CD8-positive, alpha-beta memory T cell (primary cell): ENCODE measurements at places on chromosomes 6 and 20.
A peak's percentile ranks its signal among the peaks of the same experiment; 100 is the strongest.

- no peak for DNase-seq
- no peaks in the 10 kb centered on the region for H3K36me3 ChIP-seq
- H3K4me1 ChIP-seq: no peaks in the 10 kb centered on the region
- no peak overlapping the region for H3K4me3 ChIP-seq
These were observed 189.7 kb upstream of the PMEPA1 start for GRCh38 chr20:57899554-57899953.

- H3K4me1 ChIP-seq: no peaks in the 10 kb centered on the region
- peak; percentile 55 for DNase-seq
- H3K36me3 ChIP-seq: no peaks in the 10 kb centered on the region
- no peak overlapping the region for H3K27ac ChIP-seq
- no peaks in the 10 kb centered on the region for H3K27me3 ChIP-seq
These were observed 31.5 kb upstream of the GCM1 start for GRCh38 chr6:53179961-53180651.

- no peaks in the 10 kb centered on the region for H3K4me1 ChIP-seq
- no peak overlapping the region for H3K4me3 ChIP-seq
- no peak overlapping the region for H3K27ac ChIP-seq
- H3K36me3 ChIP-seq: no peaks in the 10 kb centered on the region
- DNase-seq: no peak
These were observed 142.9 kb downstream of the ADGRB3 start for GRCh38 chr6:68777956-68778355.

- no peak for DNase-seq
- no peak overlapping the region for H3K27ac ChIP-seq
- H3K4me3 ChIP-seq: no peak overlapping the region
- H3K27me3 ChIP-seq: no peaks in the 10 kb centered on the region
- no peaks in the 10 kb centered on the region for H3K4me1 ChIP-seq
These were observed 182.1 kb upstream of the AFDN start for GRCh38 chr6:167644412-167645132.

DNA sequence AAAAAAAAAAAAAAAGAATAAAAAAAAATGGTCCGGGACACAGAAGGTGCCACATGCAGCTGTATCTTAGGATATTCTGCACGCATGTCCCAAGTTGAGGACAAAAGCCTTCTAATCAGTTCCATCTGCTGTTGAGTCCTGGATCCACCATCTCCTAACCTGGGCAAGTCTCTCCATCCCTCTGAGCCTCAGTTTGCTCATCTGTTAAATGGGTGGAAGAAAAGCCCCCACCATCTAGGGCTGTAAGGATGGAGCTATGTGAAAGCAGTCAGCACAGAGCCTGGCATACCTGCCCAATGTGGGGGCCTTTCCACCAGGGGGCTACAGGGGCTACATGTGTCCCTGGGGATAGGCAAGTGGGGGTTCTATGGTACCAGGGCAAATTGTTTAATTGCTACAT is 208.4 kb downstream of the ZMYND8 start:
- H3K27ac ChIP-seq: no peak overlapping the region
- H3K27me3 ChIP-seq: no peaks in the 10 kb centered on the region
- no peaks in the 10 kb centered on the region for H3K36me3 ChIP-seq
- no peak overlapping the region for H3K4me3 ChIP-seq
- no peak for DNase-seq

DNA sequence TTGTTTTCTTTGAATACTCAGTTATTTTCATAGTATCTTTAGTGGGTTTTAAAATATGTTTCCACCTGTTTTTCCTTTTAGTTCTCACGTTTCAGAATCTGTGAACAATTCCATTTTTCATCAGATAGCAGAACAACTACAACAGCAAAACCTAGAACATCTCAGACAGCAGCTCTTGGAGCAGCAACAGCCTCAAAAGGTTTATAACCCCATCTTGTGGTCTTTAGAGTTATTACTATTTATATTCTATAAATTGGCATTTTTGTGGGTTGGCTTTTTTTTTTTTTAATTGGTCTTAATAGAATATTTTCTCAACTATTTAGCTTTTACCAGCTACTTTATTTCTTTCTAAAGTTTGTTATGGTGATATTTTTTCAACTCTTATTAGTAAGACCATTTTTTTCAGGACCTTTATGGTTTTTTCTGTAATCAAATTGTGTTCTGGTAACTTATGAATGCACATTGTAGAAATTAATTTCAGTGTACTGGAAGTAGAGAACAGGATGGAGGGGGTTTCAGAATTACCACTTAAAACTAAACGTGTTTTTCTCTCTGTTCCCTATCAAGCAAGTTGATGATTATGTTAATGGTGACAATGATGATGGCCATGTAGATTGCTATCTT is 72.2 kb downstream of the SCAF8 start:
- H3K27ac ChIP-seq: no peak overlapping the region
- H3K4me1 ChIP-seq: no peaks in the 10 kb centered on the region
- peaks cover 45% of the 10 kb centered on the region for H3K36me3 ChIP-seq
- H3K27me3 ChIP-seq: no peaks in the 10 kb centered on the region
- DNase-seq: no peak

GRCh38 chr20:48400009-48400408 is 427.8 kb downstream of the PREX1 start:
- no peak overlapping the region for H3K4me3 ChIP-seq
- H3K27me3 ChIP-seq: no peaks in the 10 kb centered on the region
- no peak for DNase-seq
- no peaks in the 10 kb centered on the region for H3K36me3 ChIP-seq
- no peak overlapping the region for H3K27ac ChIP-seq

DNA sequence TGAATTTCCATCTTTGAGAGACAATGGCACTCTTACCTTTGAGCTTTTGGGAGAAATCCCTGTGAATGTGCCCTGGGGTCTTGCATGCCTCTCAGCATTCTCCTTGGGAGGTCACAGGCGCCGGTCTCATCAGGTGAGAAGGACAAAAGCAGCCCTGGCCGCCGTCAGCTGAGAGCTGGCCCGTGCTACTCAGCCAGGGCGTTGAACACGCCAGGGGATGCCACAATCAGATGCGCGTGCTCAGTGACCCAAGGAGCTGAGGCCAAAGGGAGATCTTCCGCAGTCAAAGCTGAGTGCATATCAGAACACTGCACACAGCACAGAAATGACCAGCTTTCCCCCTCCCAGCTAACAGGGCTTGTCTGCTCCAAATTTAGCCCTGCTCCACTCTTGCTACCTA is 253.6 kb upstream of the NOX3 start:
- no peaks in the 10 kb centered on the region for H3K4me1 ChIP-seq
- no peaks in the 10 kb centered on the region for H3K36me3 ChIP-seq
- DNase-seq: no peak
- H3K4me3 ChIP-seq: no peak overlapping the region
- H3K27me3 ChIP-seq: no peaks in the 10 kb centered on the region

GRCh38 chr6:43871284-43871683 is 101.3 kb downstream of the VEGFA start:
- no peak overlapping the region for H3K27ac ChIP-seq
- DNase-seq: no peak
- H3K4me1 ChIP-seq: no peaks in the 10 kb centered on the region
- no peaks in the 10 kb centered on the region for H3K36me3 ChIP-seq
- no peak overlapping the region for H3K4me3 ChIP-seq

DNA sequence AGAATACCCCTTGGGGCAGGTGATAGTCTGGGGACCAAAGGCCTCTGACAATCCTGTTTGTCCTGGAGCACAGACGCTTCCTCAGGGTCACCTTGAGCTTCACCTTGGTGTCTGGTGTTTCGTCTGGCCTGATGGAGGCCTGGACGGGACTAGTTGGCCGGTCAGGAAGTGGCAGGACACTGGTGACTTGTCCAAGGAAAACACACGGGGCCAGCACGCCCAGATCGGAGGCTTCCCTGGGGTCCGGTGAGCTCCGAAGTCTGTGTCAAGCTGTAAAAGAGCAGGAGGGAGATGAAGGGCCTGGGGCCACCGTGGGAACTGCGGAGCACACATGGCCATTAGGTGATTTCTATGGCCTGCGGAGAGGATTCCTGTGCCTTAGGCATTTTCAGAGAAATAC is 67.9 kb downstream of the SMOC2 start:
- no peaks in the 10 kb centered on the region for H3K4me1 ChIP-seq
- H3K27ac ChIP-seq: no peak overlapping the region
- H3K4me3 ChIP-seq: no peak overlapping the region
- DNase-seq: no peak
- no peaks in the 10 kb centered on the region for H3K36me3 ChIP-seq

DNA sequence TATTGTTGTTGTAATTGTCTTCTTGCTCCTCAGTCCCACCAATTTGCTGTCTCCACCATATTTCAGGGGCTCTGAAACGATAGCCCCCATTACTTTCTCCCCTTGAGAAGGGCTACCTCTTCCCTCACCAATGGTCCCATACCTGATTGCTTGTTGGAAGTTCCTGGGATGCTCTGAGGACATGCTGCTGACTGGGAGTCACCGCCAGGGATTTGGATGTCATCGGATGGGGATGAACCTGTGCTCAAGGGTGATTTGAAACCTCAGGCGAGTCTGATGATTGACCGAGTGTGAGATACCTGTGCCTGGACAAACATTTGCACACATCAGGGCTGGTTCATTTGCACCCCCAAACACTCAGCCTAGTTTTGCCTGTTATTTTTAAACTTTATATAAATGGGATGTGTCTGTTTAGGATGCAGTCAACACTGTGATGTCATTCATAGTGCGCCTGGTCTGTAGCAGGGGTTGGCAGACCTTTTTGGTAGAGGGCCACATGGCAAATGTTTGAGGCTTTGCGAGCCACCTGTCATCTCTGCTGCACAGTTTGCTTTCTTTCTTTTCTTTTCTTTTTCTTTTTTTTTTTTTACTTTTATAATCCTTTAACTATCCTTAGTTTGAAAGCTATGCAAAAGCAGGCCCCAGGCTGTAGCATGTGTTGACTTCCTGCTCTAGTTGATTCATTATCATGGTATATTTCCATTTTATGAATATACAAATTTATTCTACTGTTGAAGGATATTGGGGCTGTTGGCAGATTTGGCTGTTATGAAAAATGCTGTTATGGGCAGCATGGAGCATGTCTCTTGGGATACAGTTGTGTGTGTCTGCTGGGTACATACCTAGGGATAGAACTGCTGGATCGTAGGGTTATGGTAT is 118.5 kb upstream of the PHACTR3 start:
- no peak overlapping the region for H3K4me3 ChIP-seq
- H3K4me1 ChIP-seq: no peaks in the 10 kb centered on the region
- no peaks in the 10 kb centered on the region for H3K36me3 ChIP-seq
- DNase-seq: no peak

DNA sequence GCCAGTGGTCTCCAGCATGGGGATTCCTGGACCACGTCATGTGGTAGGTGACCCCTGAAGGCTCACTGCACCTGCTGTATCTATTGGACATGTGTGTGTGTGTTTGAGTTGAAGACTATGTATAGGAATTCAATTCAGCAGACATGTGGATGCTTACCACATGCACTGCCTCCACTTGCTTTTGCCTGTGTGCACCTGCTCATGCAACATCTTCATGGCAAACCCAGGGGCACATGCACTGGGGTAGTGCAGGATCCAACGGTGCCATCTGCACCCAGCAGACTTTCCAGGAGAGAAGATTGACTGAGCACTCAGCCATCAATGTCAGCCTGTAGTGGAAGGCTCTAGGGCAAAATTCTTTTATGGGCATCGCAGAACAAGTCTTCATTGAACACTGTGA is 299.4 kb downstream of the CDH26 start:
- H3K27me3 ChIP-seq: no peaks in the 10 kb centered on the region
- no peaks in the 10 kb centered on the region for H3K36me3 ChIP-seq
- DNase-seq: no peak
- no peaks in the 10 kb centered on the region for H3K4me1 ChIP-seq

- no peaks in the 10 kb centered on the region for H3K27me3 ChIP-seq
- no peaks in the 10 kb centered on the region for H3K4me1 ChIP-seq
- H3K36me3 ChIP-seq: no peaks in the 10 kb centered on the region
- no peak overlapping the region for H3K4me3 ChIP-seq
- no peak overlapping the region for H3K27ac ChIP-seq
These were observed 116.2 kb upstream of the PLCB4 start for GRCh38 chr20:8952721-8953120.

GRCh38 chr6:112478036-112478435 is 130.9 kb downstream of the RFPL4B start:
- no peaks in the 10 kb centered on the region for H3K36me3 ChIP-seq
- no peak for DNase-seq
- H3K4me3 ChIP-seq: no peak overlapping the region

DNA sequence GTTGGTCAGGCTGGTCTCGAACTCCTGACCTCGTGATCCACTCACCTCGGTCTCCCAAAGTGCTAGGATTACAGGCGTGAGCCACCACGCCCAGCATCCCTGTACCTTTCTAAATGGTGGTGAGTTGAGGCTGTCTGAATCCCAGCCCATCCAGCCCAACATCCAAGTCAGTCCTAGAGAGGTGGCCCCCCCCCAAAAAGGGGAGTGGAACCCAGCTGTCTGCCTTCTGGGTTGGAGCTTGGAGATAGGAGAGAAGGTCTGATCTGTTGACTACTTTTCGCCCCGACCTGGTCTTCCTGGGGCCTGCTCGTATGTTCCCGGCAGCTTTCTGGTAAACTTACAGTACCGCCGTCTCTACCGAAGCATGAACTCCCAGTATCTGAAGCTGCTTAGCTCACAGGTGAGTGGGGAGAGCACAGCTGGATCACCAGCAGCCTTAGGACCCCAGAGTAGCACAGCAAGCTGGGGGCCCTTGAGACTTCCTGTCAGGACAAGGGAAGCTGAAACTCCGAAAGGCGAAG is 5.6 kb downstream of the CTSA start:
- H3K27me3 ChIP-seq: no peaks in the 10 kb centered on the region
- peaks cover 8% of the 10 kb centered on the region for H3K36me3 ChIP-seq
- DNase-seq: no peak
- peaks cover 18% of the 10 kb centered on the region for H3K4me1 ChIP-seq

- H3K4me1 ChIP-seq: peaks cover 30% of the 10 kb centered on the region
- no peaks in the 10 kb centered on the region for H3K27me3 ChIP-seq
- DNase-seq: no peak
- peak overlapping the region; percentile 55 for H3K4me3 ChIP-seq
- peak overlapping the region; percentile 88 for H3K27ac ChIP-seq
- H3K36me3 ChIP-seq: peaks cover 27% of the 10 kb centered on the region
These were observed 724 bp upstream of the CUL7 start for GRCh38 chr6:43054206-43054943.

GRCh38 chr20:35776513-35777101 is 4.8 kb downstream of the PHF20 start:
- no peak overlapping the region for H3K4me3 ChIP-seq
- H3K36me3 ChIP-seq: no peaks in the 10 kb centered on the region
- H3K27me3 ChIP-seq: no peaks in the 10 kb centered on the region
- peaks cover 54% of the 10 kb centered on the region for H3K4me1 ChIP-seq
- no peak overlapping the region for H3K27ac ChIP-seq

GRCh38 chr6:43946641-43947363 is 176.8 kb downstream of the VEGFA start:
- H3K36me3 ChIP-seq: no peaks in the 10 kb centered on the region
- H3K27me3 ChIP-seq: no peaks in the 10 kb centered on the region
- DNase-seq: no peak

DNA sequence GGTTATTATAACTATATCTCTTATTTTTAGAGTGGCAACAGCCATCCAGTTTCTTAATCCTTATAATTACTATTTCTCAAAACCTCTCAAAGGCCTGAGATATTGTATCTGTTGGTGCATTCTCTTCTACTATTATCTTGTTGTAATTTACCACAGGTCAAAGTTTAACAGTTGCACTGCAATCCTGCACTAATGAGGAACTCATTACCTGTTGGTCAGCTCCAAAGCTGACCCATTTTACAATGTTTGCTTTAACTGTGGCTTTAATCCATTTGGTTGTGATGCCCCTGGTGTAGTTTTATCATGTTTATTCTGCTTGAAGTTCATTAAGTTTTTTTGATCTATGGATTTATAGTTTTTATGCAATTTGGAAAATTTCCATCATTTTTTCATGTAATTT is 6.3 kb upstream of the ADGB start:
- no peak overlapping the region for H3K27ac ChIP-seq
- H3K4me3 ChIP-seq: no peak overlapping the region
- H3K36me3 ChIP-seq: no peaks in the 10 kb centered on the region
- H3K27me3 ChIP-seq: no peaks in the 10 kb centered on the region
- no peak for DNase-seq
